ENCODE measurements at places on chromosomes 2 and 18. TPM values are rescaled to one million over a fixed set of nuclear protein-coding genes. Genes with fewer than 3 reads are reported as not detected.

GRCh38 chr2:227248876-227249275 is 76.2 kb upstream of the MFF start:
- H3K4me3 ChIP-seq, result no peak overlapping the region
- no peaks in the 10 kb centered on the region for H3K4me1 ChIP-seq
- H3K27ac ChIP-seq, result no peak overlapping the region
- DNase-seq, result no peak
- no peaks in the 10 kb centered on the region for H3K36me3 ChIP-seq

- H3K4me3 ChIP-seq, result no peak overlapping the region
- no peak for DNase-seq
- H3K27ac ChIP-seq, result no peak overlapping the region
- H3K4me1 ChIP-seq, result no peaks in the 10 kb centered on the region
- no peaks in the 10 kb centered on the region for H3K36me3 ChIP-seq
- H3K27me3 ChIP-seq, result no peaks in the 10 kb centered on the region
Measured at GRCh38 chr2:105775809-105776559, 31.3 kb downstream of the NCK2 start.

- no peak for DNase-seq
- H3K4me1 ChIP-seq, result no peaks in the 10 kb centered on the region
- no peaks in the 10 kb centered on the region for H3K36me3 ChIP-seq
- peaks cover 18% of the 10 kb centered on the region for H3K27me3 ChIP-seq
- no peak overlapping the region for H3K4me3 ChIP-seq
Measured at GRCh38 chr2:240196716-240197461, 56.4 kb upstream of the OTOS start.

GRCh38 chr18:62937065-62937464 is 221.7 kb downstream of the PHLPP1 start:
- H3K4me3 ChIP-seq, result no peak overlapping the region
- no peak for DNase-seq
- no peak overlapping the region for H3K27ac ChIP-seq
- no peaks in the 10 kb centered on the region for H3K27me3 ChIP-seq

GRCh38 chr2:68740400-68740914 is 5.8 kb downstream of the ARHGAP25 start:
- H3K4me3 ChIP-seq, result no peak overlapping the region
- no peaks in the 10 kb centered on the region for H3K36me3 ChIP-seq
- no peak for DNase-seq

- no peak for DNase-seq
- H3K4me1 ChIP-seq, result no peaks in the 10 kb centered on the region
- H3K27ac ChIP-seq, result no peak overlapping the region
- H3K36me3 ChIP-seq, result no peaks in the 10 kb centered on the region
- H3K27me3 ChIP-seq, result peaks cover 15% of the 10 kb centered on the region
- H3K4me3 ChIP-seq, result no peak overlapping the region
Measured at GRCh38 chr2:59726228-59727120, 827.0 kb downstream of the BCL11A start.

GRCh38 chr18:11271954-11272353 is 122.6 kb upstream of the PIEZO2 start:
- H3K27ac ChIP-seq, result no peak overlapping the region
- H3K4me1 ChIP-seq, result no peaks in the 10 kb centered on the region
- H3K36me3 ChIP-seq, result no peaks in the 10 kb centered on the region
- DNase-seq, result no peak

GRCh38 chr2:231883468-231883881 is 42.7 kb downstream of the NPPC start:
- peaks cover 64% of the 10 kb centered on the region for H3K27me3 ChIP-seq
- peaks cover 24% of the 10 kb centered on the region for H3K4me1 ChIP-seq
- peak; percentile 94 for DNase-seq
- no peaks in the 10 kb centered on the region for H3K36me3 ChIP-seq
- no peak overlapping the region for H3K27ac ChIP-seq
- H3K4me3 ChIP-seq, result no peak overlapping the region

GRCh38 chr2:154331784-154332183 is 366.7 kb upstream of the KCNJ3 start:
- H3K27me3 ChIP-seq, result no peaks in the 10 kb centered on the region
- H3K27ac ChIP-seq, result no peak overlapping the region
- H3K4me1 ChIP-seq, result no peaks in the 10 kb centered on the region
- no peak for DNase-seq

GRCh38 chr18:2717407-2717806 is 61.9 kb downstream of the SMCHD1 start:
- H3K27me3 ChIP-seq, result no peaks in the 10 kb centered on the region
- peaks cover 47% of the 10 kb centered on the region for H3K36me3 ChIP-seq
- no peak for DNase-seq
- no peaks in the 10 kb centered on the region for H3K4me1 ChIP-seq

DNA sequence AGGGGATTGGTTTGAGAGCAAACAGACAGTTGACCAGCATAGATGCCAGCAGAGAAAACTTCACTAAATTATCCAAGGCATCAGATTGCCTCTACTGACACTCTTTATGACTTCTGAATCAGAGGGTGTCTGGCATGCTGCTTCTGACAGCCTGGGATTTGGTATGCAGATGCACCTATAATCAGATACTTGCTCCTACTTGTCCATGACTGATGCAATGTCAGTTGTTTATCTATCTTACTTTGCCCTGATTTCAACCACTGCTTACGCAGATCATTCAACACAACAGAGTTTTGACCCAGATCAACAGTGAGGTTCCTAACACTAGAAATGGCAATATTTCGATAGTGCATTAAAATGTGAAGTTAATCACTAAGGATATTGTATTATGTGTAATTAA is 22.6 kb upstream of the CALCRL start:
- no peak overlapping the region for H3K27ac ChIP-seq
- no peak overlapping the region for H3K4me3 ChIP-seq
- no peaks in the 10 kb centered on the region for H3K27me3 ChIP-seq
- no peaks in the 10 kb centered on the region for H3K36me3 ChIP-seq

DNA sequence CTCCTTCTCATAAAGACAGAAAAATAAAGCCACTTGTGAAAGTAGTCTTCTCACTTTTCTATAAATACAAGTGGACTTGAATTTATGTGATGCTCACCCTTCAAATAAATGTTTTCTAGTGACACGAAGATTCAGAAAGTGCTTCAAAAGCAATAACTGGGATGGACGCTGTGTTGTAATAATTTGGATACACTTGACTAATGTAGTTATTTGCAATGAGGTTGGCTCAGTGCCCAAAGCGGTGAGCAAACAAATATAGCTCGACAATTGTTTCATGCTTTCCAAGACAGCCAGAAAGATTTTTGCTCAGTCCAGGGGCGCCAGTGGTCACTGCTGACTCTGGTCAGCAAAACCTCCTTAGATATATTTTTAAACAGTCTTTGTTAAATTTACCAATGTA is 278.6 kb upstream of the KLHL14 start:
- no peak overlapping the region for H3K27ac ChIP-seq
- no peak overlapping the region for H3K4me3 ChIP-seq
- no peaks in the 10 kb centered on the region for H3K36me3 ChIP-seq
- peak; percentile 1 for DNase-seq
- H3K4me1 ChIP-seq, result no peaks in the 10 kb centered on the region

Gene NOSTRIN
- total RNA-seq, result not detected

Gene BCL2
- total RNA-seq, result 19.6 TPM

Gene EFR3B
- 0.76 TPM for total RNA-seq

Gene IL1R2
- total RNA-seq, result not detected

Gene ACVR1C
- 0.13 TPM for total RNA-seq
